ENCODE measurements at places on chromosomes 11 and 22.
A peak's percentile ranks its signal among the peaks of the same experiment; 100 is the strongest.

DNA sequence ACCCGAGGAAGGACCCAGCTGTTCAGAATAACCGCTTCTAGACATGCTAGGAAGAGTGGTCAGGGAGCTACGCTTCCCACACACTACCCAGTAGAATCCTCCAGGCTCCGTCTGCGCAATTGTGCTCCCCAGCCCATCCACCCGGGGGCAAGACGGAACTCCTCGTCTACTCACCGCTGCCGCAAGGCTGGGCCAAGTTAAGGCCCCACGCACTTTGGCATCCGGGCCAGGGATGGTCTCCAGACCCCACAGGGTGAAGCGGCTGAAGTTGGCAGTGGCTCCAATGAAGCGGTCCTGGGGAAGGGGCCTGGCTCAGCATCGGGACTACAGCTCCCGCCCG is 757 bp downstream of the RNASEH2C start:
- no peak for DNase-seq

GRCh38 chr11:78420796-78421209 is 3.2 kb upstream of the GAB2 start:
- DNase-seq: no peak

DNA sequence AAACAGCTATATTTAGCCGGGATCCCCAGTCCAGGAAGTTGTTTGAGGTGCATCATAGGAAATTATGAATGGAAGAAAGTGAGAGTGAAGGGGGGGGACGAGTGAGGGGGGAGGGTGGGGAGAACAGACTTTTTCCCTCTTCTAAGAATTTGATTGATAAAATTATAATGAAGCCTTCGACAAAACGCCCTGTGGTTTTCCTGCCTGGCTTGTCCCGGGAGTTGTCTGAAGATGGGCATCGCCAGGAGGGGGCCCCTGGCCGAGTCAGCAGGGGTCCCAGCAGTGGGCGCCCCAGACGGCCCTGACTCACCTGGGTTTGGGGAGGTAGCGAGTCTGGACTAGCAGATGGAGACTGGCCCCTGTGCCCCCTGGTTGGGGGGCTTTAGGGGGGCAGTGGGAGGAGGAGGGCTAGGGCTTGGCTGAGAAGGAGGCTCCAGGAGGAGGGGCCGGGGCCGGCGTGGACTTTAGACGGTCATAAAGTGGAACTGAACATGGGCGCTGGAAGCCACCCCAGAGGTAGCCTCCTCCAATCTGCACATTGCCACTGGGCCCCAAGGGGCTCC is 336 bp upstream of the LIF start:
- no peak for DNase-seq

GRCh38 chr11:62535802-62536201 is 10.8 kb downstream of the AHNAK start:
- DNase-seq: no peak

- DNase-seq: no peak
These were observed 114.8 kb downstream of the SNX19 start for GRCh38 chr11:130801333-130802122.

GRCh38 chr11:61891331-61892084 is at the start of gene FADS3:
Gene FADS3 (minus strand): TSS chr11:61891545. CDS start chr11:61891381, 164 bp downstream.
- no peak for DNase-seq

- DNase-seq: no peak
These were observed 10.8 kb downstream of the TRIM66 start for GRCh38 chr11:8671651-8672062.

DNA sequence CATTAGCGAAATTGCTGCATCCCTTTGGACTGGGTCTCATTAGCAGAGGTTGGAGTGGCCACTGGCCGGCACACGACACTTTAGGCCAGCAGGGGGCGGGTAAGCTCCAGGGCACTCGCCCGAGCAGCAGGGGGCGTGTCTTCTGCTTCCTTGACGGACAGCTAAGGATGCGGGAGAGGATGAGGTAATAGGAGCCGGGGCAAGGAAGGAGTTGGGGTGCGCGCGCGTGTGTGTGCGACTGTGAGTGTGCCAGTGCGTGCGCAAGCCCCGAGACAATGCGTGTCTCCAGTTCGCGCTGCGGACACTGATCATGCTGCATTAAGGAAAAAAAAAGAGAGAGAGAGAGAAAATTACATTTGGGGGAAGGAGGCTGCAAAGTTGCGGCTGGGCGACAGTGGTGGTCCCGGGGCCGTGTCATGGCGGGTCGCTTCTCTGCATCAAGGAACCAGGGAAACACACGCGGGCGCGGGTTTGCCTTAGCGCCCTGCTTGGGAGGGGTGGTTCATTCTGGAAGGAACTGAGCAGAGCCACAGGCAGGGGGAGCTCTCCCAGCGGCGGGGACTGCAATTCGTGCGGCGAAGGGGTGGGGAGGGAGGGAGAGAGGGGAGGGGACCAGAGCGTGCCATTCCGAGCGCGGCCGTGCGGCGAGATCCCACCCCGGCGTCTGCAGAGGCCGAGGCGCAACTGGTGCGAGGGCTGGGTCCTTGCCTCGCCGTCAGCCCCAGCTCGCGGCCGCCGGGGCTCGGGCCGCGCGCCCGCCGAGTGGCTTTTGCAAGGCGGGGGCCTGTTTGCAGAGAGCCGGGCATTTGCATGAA is at the start of gene DTX4:
DTX4 (plus strand) TSS at position 625 of the 815 bp plus-strand sequence. CDS start 464 bp downstream, outside the sequence.
- peak; percentile 75 for DNase-seq

DNA sequence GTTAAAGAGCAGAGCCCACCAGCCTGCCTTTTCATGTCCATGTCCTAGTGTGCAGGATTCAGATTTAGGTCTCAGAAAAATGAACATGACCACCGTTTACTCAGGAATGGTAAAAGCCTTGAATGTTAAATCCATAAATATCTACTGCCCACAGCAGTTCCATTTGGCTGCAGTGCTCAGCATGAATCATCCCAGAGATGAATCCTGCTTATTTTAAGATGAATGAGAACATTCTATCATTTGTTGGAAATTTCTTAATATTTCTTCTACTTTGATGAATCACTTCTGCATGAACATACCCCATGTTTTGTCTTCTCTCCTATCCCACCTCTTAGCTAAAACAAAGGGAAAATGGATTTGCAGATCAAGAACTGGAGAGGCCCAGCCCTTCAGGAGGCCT is 47.5 kb upstream of the AQP11 start:
- DNase-seq: no peak

DNA sequence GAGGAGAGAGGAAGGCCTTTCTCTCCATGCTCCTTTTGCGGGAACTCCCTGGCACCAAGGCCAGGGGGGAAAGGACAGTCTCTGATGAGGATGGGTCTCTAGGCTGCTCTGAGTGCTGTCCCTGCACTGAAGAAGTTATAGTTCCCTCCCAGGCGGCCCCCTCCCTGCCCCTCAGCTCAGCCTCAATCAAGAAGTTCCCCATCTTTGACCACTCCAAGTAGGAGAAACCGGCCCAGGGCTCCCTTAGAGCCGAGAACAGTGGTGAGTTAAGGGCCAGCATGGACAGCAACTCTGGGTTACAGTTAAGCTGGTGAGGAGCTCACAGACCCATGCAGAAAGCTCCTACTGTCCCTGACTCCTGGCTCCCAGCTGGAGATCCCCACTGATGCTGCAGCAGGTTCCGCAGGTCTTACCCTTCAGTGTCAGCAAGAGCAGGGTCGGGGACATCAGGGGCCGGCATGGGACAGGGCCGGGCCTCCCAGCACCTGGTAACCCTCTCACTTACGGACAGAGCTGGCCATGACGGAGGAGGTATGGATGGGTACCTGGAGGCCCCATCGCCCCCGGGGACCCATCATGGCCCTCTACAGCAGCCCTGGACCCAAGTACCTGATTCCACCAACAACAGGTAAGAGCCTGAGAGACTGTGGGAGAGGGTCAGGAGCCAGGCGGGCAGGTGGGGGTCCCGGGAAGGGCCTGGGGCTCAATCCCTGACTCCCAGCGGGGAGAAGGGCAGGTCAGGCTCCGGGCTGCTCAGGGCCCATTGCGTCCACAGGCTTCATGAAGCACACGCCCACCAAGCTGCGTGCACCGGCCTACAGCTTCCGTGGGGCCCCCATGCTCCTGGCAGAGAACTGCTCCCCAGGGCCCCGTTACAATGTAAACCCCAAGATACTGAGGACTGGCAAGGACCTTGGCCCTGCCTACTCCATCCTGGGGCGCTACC is 4.2 kb downstream of the SCGB1C1 start:
- DNase-seq: no peak

- DNase-seq: no peak
These were observed 25.4 kb downstream of the TPBGL start for GRCh38 chr11:75265851-75266531.

DNA sequence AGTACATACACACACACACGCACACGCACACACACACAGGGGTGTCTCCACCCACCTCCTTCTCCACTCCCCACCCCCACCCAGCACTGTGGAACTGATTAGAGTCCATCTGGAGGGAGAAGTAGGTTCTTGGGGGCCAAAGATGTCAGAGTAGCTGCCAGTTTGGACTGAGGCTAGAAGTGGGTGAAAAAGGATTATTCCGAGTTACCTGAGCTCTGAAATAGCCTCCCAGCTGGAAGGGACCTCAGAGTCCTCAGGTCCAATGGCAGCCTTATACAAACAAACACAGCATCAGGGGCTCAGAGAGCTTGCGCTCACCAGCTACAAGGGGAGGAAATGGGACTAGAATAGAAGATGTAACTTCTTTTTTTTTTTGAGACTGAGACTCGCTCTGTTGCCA is 20.8 kb downstream of the IL10RA start:
- DNase-seq: no peak

DNA sequence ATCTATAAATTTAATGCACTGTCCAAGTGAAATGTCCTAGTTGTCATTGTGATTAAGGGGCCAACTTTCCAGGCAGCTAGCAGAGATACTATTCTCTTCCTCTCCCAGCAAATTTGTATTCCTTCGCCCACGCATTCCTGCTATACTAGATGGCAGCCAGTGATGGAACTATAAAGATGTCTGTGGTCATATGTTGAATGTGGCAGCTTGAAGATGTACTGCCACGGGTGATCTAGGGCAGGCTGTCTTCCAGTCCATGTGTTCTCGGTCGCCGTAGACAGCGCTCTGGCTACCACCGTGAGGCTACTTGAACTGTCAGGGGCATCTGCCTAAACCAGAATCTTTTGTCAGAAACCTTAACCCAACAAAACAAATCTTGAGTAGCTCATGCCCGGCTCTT is 8.3 kb upstream of the SIDT2 start:
- no peak for DNase-seq

GRCh38 chr11:62464655-62465054 is 45.8 kb downstream of the SCGB1A1 start:
- no peak for DNase-seq
